ENCODE measurements at places on chromosomes 2 and 18. TPM values are rescaled to one million over a fixed set of nuclear protein-coding genes. Genes with fewer than 3 reads are reported as not detected.
A peak's percentile ranks its signal among the peaks of the same experiment; 100 is the strongest.

The CCBE1 gene
- total RNA-seq = not detected

- H3K36me3 ChIP-seq = peaks cover 17% of the 10 kb centered on the region
- H3K27ac ChIP-seq = no peak overlapping the region
- H3K4me1 ChIP-seq = no peaks in the 10 kb centered on the region
- H3K27me3 ChIP-seq = no peaks in the 10 kb centered on the region
- H3K4me3 ChIP-seq = no peak overlapping the region
- no peak for DNase-seq
Observed at GRCh38 chr18:36821681-36822080, 7.1 kb downstream of the TPGS2 start.

The ANKRD62 gene
- total RNA-seq = not detected

GRCh38 chr2:25105336-25106085 is 62.9 kb downstream of the POMC start:
- no peaks in the 10 kb centered on the region for H3K36me3 ChIP-seq
- no peaks in the 10 kb centered on the region for H3K4me1 ChIP-seq
- no peak for DNase-seq
- peaks cover 23% of the 10 kb centered on the region for H3K27me3 ChIP-seq

DNA sequence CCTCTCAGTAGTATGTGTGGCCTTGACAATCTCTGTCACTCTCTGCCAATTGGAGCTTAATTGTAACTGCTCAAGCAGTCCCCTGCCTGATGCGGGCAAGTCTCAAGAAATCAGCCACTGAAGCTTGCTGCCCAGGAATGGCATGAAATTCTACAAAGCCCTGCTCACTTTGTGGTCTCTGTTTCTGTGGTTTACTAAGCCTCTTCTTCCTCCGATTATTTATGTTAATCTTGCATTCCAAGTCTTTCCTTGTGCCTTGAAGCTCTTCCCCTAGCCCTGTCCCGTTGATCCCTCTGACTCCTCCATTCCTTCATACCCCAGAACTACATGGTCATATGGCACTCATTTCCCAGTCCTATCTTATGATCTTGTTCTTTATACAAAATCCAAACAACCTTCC is 489.3 kb upstream of the CHST9 start:
- DNase-seq = no peak
- H3K4me3 ChIP-seq = no peak overlapping the region
- peaks cover 28% of the 10 kb centered on the region for H3K27me3 ChIP-seq
- H3K36me3 ChIP-seq = no peaks in the 10 kb centered on the region
- H3K27ac ChIP-seq = no peak overlapping the region

GRCh38 chr2:205994344-205994743 is 91.6 kb downstream of the INO80D start:
- no peaks in the 10 kb centered on the region for H3K27me3 ChIP-seq
- no peaks in the 10 kb centered on the region for H3K4me1 ChIP-seq
- no peak for DNase-seq

The TAF4B gene
- 2.0 TPM for total RNA-seq

- H3K36me3 ChIP-seq = no peaks in the 10 kb centered on the region
- H3K27ac ChIP-seq = no peak overlapping the region
- H3K4me1 ChIP-seq = no peaks in the 10 kb centered on the region
- no peaks in the 10 kb centered on the region for H3K27me3 ChIP-seq
- DNase-seq = no peak
Observed at GRCh38 chr2:210895132-210895531, 338.7 kb downstream of the CPS1 start.

- no peak overlapping the region for H3K4me3 ChIP-seq
- no peaks in the 10 kb centered on the region for H3K4me1 ChIP-seq
- DNase-seq = no peak
- H3K27ac ChIP-seq = no peak overlapping the region
- H3K36me3 ChIP-seq = no peaks in the 10 kb centered on the region
Observed at GRCh38 chr18:11500153-11501122, 109.0 kb upstream of the SLC35G4 start.

The TYMS gene
- 339 TPM for total RNA-seq

DNA sequence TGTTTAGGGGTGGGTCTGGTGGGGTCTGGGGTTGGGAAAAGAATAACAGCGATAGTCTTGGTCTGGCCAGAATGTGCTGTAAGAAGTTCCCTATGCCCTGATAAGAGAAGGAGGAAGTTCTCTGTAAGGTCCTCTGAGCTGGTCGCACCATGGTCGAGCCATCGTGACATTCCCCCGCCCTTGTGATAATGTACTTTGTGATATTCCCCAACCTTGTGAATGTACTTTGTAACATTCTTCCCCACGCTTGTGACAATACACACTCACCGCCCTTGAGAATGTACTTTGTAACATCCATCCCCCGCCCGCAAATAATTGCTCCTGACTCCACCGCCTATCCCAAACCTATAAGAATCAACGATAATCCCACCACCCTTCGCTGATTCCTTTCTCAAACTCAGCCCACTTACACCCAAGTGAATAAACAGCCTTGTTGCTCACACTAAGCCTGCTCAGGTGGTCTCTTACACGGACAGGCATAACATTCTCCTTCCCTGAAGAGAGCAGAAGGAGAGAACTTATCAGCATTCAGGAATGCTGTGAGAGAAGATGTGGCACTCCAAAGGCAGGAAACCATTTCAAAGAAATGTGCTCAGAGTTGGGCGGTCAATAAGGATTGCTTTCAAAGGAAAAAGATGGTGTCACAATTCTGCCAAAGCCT is 17.8 kb upstream of the DUSP19 start:
- no peaks in the 10 kb centered on the region for H3K36me3 ChIP-seq
- no peaks in the 10 kb centered on the region for H3K4me1 ChIP-seq
- H3K27me3 ChIP-seq = no peaks in the 10 kb centered on the region
- no peak overlapping the region for H3K4me3 ChIP-seq

- H3K4me1 ChIP-seq = no peaks in the 10 kb centered on the region
- H3K27ac ChIP-seq = no peak overlapping the region
- DNase-seq = no peak
- no peaks in the 10 kb centered on the region for H3K36me3 ChIP-seq
- no peak overlapping the region for H3K4me3 ChIP-seq
Observed at GRCh38 chr18:50707855-50708469, 111.9 kb downstream of the MRO start.

The EPAS1 gene
- 1.2 TPM for total RNA-seq

The LCT gene
- total RNA-seq = 0.37 TPM

GRCh38 chr2:10568736-10569432 is 120.8 kb upstream of the ODC1 start:
- no peaks in the 10 kb centered on the region for H3K4me1 ChIP-seq
- H3K4me3 ChIP-seq = no peak overlapping the region
- H3K36me3 ChIP-seq = peaks cover 23% of the 10 kb centered on the region

DNA sequence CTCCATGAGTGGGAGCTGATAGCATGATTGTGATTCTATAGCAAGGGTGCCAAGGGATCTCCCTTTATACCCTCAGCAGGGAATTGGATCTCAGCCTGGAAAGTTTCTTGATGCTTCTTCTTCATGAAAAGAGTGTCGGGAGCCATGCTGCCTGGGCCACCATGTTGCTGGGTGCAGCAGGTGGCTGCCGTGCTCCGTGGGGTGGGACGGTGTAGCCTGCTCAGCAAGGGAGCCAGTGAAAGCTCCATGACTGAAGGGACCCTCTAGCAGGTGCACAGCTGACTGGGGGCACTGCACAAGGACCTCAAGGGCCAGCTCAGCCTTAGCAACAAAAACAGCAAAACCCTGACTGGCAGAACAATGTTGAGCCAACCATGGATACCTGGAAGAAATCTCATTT is 368.9 kb upstream of the HS6ST1 start:
- no peak overlapping the region for H3K4me3 ChIP-seq
- no peak overlapping the region for H3K27ac ChIP-seq
- no peaks in the 10 kb centered on the region for H3K4me1 ChIP-seq
- DNase-seq = no peak
- no peaks in the 10 kb centered on the region for H3K27me3 ChIP-seq
- H3K36me3 ChIP-seq = no peaks in the 10 kb centered on the region

DNA sequence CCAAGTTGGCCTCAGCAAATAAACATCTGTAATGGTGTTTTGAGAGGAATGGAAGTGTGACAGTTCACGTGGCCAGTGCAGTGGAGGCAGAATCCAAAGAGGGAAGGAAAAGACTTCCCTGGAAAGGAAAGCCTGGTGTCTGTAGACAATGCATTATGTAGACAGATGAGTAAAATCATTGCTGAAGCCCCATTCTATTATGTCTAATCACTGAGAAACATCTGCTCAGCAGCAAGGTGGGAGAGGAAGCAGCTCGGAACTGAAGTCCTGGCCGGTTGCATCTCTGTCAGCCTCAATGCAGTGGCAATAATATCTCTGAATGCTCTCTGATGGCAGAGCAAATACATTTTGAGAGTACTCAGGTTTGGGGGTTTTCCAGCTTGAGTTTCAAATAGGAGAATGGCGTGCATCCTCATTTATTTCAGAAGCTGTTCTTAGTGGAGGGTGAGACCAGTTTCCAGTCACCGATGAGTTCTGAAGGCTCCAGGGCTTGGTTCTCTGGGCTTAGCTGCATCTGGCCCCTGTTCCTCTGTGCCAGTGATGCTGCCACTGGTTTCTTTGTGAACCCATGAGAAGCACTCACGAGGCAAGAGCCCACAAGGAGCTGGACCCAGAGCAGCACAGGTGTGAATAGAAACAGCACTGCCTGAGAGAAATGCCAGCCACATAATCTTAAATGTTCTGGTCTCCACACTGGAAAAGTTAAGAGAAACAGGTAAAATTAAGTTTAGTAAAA is 63.3 kb downstream of the RPIA start:
- no peak overlapping the region for H3K4me3 ChIP-seq
- H3K4me1 ChIP-seq = no peaks in the 10 kb centered on the region
- H3K27me3 ChIP-seq = no peaks in the 10 kb centered on the region
- H3K36me3 ChIP-seq = peaks cover 11% of the 10 kb centered on the region

DNA sequence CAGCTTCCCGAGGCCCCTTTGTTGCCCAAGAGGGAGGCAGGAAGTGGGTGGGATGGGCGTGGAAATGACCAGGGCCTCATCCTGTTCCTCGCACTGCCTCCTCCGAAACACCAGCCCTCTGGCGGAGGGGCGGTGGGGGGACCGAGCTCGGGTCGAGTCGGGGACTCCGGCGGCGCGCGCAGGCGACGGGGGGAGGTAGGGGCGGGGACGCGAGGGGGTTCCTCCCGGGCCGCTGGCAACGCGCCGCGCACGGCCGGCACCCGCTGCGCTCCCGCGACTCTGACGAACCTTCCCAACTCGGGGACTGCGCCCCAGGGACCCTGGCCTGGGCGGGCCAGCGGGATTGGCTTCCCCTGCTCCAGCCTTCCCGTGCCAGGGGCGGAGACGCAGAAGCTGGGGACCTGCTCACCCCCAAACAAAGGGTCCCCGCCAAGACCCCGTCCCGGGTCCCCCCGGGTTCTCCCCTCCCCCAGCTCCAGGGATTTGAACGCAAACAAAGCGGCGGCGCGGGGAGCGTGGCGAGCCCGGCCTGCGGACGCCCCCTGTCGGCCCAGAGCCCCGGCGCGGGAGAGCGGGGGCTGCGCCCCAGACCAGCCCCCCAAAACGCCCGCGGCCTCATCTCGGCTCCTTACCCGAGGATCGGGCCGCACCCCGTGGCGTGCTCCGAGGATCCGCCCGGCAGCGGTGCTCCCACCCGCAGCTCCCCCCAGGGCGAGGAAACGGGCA is 1.2 kb downstream of the SEMA4C start:
- peak; percentile 95 for DNase-seq
- H3K27me3 ChIP-seq = no peaks in the 10 kb centered on the region
- H3K4me3 ChIP-seq = peak overlapping the region; percentile 97
- H3K27ac ChIP-seq = peak overlapping the region; percentile 99
- H3K36me3 ChIP-seq = peaks cover 34% of the 10 kb centered on the region

GRCh38 chr2:226002438-226002837 is 602.9 kb downstream of the NYAP2 start:
- no peaks in the 10 kb centered on the region for H3K4me1 ChIP-seq
- H3K4me3 ChIP-seq = no peak overlapping the region
- no peaks in the 10 kb centered on the region for H3K27me3 ChIP-seq
- no peaks in the 10 kb centered on the region for H3K36me3 ChIP-seq
- no peak overlapping the region for H3K27ac ChIP-seq

DNA sequence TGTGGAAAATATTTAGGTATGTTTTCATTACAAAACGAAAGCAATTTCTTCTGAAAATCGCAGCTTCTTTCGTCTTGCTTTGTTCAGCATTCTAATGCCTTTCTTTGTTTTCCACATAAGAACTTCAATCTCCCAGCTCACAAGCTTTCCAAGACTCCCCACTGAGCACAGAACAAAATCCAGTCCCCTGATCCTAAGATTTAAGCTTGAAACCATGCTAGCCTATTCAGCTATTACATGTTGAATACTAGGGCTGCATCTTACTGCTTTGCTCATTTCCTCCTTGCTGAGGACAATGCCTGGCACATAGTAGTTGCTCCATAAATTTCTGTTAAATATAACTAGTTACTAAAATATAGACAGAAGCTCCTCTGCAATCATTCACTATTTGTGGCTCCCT is 160.6 kb downstream of the GALNT3 start:
- peaks cover 88% of the 10 kb centered on the region for H3K4me1 ChIP-seq
- peak; percentile 81 for DNase-seq
- peak overlapping the region; percentile 75 for H3K27ac ChIP-seq
- H3K4me3 ChIP-seq = peak overlapping the region; percentile 23
- H3K27me3 ChIP-seq = no peaks in the 10 kb centered on the region
- H3K36me3 ChIP-seq = no peaks in the 10 kb centered on the region

DNA sequence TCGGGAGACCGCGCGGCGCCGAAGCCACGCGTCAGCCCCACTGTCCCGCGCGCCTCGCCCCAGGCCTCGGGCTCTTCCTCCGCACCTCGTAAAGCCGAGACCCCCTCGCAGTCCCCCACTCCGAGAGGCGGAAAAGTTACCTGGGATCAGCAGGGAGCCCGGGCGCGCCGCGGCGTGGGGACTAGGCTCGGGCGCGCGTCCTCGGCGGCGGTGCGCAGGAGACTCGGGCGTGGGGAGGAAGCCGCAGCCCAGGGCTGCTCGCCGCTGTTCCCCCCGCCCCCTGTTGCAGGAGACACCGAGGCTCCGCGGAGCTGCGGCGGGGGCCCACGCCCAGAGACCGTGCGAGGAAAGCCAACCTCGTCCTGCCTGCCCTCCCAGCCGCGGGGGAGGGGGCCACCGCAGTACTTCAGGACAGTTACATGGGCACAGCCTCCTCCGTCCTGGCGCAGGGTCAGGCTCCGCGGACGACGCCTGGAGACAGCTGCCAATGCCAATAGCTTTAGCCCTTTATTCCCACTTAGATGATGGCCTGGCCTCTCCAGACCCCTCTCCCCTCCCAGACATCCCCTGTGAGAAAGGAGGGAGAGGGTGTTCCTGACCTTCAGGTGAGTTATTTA is at the start of gene EPB41L3:
Gene EPB41L3 (minus strand): TSS at position 225 of the 617 bp plus-strand sequence. CDS start 54,814 bp downstream, outside the sequence.
- peaks cover 87% of the 10 kb centered on the region for H3K27me3 ChIP-seq
- no peak within 1 kb of the TSS for H3K27ac ChIP-seq
- DNase-seq = no peak
- H3K4me1 ChIP-seq = peaks cover 5% of the 10 kb centered on the region
- H3K36me3 ChIP-seq = no peaks in the 10 kb centered on the region

The OST4 gene
- 235 TPM for total RNA-seq
